ENCODE measurements at places on chromosomes 2 and 18. TPM values are rescaled to one million over a fixed set of nuclear protein-coding genes. Genes with fewer than 3 reads are reported as not detected.

DNA sequence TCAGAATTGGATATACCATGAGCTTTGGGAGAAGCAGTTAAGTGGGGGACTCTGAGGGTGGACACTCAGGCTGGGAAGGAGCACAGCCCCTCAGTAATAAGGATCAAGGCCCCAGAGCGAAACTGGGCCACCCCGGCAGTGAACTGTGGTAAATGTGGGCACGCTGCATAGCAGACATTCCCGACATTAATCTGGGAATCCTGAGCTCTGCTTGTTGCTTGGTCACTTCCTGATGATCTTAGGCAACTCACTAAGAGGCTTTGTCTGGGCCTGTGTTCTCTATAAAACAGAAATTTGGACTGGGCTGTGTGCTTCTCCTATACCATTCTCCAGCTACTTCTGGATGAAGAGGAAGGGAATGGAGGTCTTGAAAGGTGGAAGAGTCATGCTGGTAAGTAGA, 4.8 kb downstream of the TGFBRAP1 start:
- no peak for DNase-seq

GRCh38 chr18:41695441-41695840, 259.6 kb upstream of the PIK3C3 start:
- no peak for DNase-seq

GRCh38 chr2:75431276-75431675, 129.5 kb downstream of the EVA1A start:
- no peak for DNase-seq

GRCh38 chr2:135048122-135048521, 875 bp upstream of the MAP3K19 start:
- DNase-seq, result no peak

- DNase-seq, result no peak
These were observed 61.8 kb upstream of the GPR45 start for GRCh38 chr2:105179469-105180372.

DNA sequence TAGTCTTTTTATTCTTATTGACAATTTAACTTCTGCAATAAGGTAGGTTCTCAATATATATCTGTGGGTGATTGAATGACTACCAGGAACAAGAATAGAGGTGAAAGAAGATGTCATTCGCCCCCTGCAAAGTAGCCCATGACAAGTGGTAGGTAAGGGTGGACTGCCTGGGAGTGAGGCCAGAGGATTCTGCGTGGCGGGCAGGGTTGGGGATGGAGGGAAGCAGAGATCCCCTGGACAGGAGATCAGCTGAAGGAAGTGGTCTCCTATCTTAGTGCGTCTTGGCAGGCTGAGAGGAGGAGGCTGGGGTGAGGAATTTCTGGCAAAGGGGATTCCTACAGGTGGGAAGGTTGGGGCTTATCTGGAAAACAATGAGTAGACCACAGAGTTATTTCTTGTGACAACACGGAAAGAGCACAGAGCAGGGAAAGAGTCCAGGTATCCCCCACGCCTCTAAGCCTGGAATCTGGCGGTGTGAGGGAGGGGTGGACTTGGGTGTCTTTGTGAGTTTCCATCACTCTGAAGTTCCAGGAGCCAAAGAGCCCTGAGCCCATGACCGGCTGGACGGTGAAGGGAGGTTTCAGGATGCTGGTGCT, 21.5 kb upstream of the MYCN start:
- DNase-seq, result no peak

DNA sequence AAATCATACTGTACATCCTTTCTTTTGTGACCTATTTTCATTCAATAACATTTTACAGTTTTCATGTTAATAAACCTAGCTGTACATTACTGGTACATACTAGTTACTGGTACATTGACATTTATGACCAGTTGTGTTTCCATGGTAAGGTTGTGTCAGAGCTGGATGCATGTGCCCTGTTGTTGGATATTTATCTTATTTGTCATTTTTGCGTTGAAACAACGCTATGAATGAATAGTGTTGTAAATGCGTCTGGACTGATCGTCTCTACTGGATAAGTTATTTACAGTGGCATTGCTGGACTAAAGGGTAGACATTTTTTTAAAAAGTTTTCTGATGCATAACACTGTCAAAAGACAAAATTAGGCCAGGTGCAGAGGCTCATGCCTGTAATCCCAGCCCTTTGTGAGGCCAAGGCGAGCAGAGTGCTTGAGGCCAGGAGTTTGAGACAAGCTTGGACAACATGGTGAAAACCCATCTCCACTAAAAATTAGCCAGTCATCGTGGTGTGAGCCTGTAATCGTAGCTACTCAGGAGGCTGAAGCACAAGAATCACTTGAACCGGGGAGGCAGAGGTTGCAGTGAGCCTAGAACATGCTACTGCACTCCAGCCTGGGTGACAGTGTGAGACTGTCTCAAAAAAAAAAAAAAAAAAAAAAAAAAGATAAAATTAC, 40.2 kb downstream of the MCFD2 start:
- no peak for DNase-seq

GRCh38 chr18:66510357-66511045, 93.4 kb downstream of the CDH19 start:
- no peak for DNase-seq

The ZNF513 gene
- 35.3 TPM for polyA plus RNA-seq

The IL36G gene
- polyA plus RNA-seq, result 0.18 TPM
